ENCODE measurements at places on chromosomes 7 and 10.

GRCh38 chr7:107232568-107233090 is 63.8 kb downstream of the HBP1 start:
- no peak for DNase-seq

DNA sequence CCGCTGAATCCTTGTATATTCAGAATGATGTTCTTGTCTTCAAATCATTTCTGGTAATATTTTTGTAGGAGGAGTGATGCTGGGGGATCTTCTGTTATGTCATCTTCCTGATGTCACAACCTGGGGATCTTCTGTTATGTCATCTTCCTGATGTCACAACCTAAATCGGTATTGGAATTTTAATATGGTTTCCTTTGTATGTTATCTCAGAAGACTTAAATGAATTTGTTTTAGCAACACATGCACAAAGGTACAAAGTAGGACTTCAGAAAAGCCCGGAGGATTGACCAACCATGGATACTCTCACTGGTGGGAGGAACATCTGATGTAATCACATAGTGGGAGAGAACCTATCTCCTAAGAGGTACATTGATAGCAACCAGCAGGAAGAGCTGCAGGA is 9.1 kb upstream of the AOAH start:
- DNase-seq, result no peak

GRCh38 chr10:62843600-62843999 is 27.4 kb upstream of the EGR2 start:
- no peak for DNase-seq

GRCh38 chr10:71685554-71686232 is 33.9 kb downstream of the C10orf105 start:
- no peak for DNase-seq

GRCh38 chr10:74585231-74586087 is 240.9 kb upstream of the KAT6B start:
- DNase-seq, result no peak

All from fibroblast of the aortic adventitia (primary cell).